Stimulated activated CD8-positive, alpha-beta memory T cell treated with anti-CD3 and anti-CD28 coated beads, Interleukin-7, amount 100 ng/mL, for 1 hour (primary cell): ENCODE measurements at places on chromosomes 5 and 9.

DNA sequence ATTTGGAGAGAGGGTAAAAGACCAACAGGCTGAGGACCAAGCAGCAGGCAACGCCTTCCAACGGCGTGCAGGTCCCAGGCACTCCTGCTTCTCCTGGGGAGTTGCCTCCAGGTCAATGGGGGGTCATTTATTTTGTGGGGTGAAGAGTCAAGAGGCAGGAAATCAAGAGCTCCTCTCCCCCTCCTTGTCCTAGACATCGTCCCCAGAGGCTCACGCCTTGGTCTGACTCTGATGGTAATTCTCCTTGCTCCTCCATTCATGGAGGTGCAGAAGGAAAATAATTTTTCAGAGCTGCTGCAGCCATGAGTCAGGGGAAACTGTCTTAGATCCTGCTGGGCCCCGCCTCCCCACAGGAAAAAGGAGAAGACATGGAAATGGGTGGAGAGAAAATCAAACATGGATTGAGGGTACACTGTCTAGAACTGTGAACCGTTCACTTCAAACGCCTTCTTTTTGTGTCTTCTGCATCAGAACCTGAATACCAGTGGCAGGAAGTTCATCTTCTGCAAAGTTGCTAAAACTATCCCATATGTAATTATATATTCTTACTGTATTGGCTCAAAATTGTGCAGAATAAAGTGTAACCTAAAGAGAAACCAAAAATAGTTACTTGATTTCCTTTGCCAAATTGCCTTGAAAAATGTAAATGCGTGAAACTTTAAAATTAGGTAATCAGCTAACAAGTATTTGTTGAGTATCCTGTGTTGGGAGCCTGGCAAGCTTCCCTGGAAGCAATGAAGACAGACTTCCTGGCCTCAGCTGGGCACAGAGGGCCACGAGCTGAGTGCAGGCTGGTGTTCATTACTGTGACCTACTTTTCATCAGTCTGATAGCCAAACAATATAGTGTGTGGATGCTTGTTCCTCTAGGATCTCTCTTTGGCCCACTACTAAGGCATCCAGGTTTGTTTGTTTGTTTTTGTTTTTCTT, 142.0 kb downstream of the CMYA5 start:
- DNase-seq = no peak

- DNase-seq = no peak
These were observed 78.9 kb downstream of the ASTN2 start for GRCh38 chr9:117335837-117336433.

GRCh38 chr5:87136096-87136495, 131.6 kb upstream of the RASA1 start:
- DNase-seq = no peak

DNA sequence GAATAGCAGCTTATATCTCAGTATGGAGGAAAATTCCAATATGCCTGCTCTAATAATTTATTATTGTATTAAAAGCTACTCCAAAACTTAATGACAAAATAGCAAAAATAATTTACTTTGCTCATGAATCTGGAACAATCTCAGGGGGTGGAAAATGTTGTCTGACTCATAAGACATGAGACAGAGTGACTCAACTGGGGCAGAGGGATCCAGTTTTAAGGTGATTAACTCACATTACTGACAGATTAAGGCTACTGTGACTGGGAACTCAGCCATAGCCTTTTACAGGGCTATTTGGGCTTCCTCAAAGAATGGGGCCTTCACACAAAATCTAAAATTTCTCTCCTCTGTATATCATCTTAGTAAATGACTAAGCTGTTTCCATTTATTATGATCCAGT, 1172.9 kb downstream of the CDH12 start:
- no peak for DNase-seq

DNA sequence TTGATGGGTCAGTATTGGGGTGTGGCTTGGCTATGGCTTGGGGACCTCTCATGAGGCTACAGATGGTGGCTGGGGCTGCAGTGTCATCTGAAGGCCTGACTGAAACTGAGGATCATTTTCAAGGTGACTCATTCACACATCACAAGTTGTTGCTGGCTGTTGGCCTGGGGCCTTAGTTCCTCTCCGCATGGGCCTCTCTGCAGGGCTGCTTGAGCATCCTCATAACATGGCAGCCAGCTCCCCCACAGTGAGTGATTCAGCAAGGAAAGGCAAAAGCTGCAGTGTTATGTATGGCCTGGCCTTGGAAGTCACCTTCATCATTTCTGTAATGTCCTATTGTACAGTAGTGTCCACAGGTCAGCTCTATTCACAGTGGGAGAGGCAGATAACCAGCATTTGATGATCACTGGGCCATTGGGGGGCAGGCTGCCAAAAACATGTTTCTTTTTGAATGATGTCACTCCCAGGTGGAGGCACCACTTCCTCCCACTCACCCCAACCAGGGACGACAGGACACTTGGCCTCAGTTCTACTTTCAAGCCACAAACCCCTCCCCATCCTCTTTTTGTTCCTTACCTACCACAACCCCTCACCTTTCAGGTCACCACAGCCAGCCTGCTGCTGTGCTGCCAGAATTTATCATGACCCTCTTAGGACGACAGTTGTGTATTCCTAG, 14.4 kb downstream of the FGD3 start:
- no peak for DNase-seq

GRCh38 chr5:169637549-169638121, 560 bp downstream of the DOCK2 start:
- DNase-seq = peak; percentile 48

DNA sequence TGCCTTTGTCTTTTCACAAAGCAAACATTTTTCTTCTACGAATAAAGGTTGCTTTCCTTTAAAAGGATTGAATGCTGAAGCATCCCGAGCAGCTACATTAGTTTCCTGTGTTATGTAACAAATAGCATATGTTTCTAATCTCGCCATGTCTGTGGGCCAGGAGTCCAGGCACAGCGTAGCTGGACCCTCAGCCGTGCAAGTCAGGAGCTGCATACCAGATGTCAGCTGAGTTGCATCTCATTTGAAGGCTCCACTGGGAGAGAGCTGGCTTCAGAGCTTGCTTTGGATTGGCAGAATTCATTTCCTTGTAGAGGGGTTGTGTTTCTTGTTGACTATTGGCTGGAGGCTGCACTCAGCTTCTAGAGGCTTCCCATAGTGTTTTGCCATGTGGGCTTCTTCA, 16.0 kb upstream of the GOLPH3 start:
- DNase-seq = no peak

GRCh38 chr9:86645303-86645702, 291.1 kb upstream of the TUT7 start:
- DNase-seq = no peak

GRCh38 chr5:149414405-149415065, 35.4 kb upstream of the IL17B start:
- DNase-seq = no peak

DNA sequence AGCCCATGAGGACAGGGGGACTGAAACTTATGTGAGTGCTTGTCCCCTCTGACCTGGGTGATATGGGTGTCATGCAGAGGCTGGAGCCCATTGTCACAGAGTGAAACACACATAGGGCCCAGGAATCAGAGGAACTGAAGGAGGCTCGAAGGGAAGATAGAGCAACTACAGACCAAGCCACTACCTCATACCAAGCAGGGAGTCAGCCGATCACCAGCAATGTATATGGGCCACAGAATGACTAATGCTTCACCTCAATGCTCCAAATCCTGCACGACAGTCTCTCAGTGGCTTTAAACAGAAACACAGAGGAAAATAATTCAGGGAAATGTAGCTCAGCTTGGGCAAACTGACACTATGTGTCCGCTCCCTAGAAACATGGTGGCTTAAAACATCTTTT, 8.9 kb upstream of the FBXW11 start:
- DNase-seq = no peak

- no peak for DNase-seq
These were observed 71.3 kb downstream of the GLIS3 start for GRCh38 chr9:4228606-4229005.

GRCh38 chr5:146533882-146534281, 17.9 kb upstream of the GPR151 start:
- no peak for DNase-seq

GRCh38 chr5:44356231-44356630, 33.0 kb downstream of the FGF10 start:
- DNase-seq = no peak

- DNase-seq = no peak
These were observed 425 bp downstream of the PTPA start for GRCh38 chr9:129111528-129112151.
